Fibroblast of pulmonary artery (primary cell): ENCODE measurements at places on chromosomes 6 and 20.

- DNase-seq, result peak; percentile 37
These were observed 53.6 kb upstream of the SIRPA start for GRCh38 chr20:1841554-1842140.

DNA sequence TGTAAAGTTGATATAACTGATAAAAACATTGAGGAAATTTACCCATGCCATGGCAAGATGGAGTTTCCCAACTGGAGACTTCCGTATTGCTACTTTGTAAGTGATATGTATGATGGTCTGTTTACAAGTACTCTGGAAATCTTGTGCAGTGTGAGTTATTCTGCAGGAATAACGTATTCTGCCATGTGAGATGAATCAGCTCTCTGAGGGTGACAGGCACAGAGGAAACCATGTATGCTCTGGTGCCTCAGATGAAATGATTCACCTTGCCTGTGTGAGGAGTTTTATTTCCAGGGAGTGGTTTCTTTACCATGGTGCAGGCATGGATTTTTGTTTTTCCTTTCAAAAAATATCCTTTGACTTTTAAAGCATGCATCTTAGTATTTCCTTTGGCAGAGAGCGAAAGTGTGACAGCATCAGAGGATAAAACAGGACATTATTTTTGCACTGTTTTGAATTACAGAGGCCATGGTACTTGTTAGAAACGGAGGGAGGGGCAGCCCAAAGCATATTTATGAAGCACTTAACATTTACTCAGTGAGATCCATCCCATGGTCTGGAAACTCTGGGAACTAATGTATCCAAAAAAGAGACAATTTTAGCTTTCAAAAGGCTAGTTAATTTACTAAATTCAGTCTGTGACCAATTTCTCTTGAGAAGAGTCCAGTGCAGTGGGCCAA lies 36.0 kb upstream of the MTRF1L start:
- DNase-seq, result peak; percentile 31

DNA sequence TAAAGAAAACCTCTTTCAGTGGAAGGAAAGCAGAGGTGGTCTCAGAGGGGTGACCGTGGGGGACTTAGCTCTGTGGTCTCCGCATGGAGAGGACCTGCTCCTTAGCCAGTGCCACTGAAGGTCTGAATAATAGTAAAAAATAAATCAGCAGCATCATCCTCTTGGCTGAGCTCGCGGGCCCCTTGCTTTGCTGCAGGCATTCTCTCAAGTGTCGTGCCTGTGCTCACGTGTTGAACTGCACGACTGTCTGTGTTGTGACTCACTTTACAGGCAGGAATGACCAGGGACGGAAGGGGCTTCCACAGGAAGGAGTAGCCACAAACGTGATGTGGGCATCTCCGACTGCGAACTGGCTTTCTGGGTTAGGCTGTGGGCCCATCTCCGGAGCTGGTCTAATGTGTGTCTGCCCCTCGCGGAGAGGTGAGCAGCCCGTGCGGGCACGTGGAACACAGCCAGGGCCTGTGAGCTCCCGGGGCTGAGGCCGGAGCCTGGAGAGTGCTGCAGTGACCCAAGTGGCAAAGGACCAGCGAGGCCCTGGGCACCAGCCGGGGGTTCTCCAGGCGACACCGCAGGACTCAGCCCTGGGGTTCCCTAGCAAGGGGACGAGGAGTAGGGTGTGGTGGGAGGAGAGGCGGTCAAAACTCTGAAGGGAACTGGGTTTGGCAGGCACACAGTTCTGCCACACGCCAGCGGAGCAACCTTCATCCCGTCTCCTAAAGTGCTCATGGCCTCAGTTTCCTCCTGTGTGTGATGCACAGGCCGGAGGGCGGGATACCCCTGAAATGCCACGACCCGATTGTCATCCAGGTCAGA lies 89.2 kb downstream of the RAMACL start:
- no peak for DNase-seq

DNA sequence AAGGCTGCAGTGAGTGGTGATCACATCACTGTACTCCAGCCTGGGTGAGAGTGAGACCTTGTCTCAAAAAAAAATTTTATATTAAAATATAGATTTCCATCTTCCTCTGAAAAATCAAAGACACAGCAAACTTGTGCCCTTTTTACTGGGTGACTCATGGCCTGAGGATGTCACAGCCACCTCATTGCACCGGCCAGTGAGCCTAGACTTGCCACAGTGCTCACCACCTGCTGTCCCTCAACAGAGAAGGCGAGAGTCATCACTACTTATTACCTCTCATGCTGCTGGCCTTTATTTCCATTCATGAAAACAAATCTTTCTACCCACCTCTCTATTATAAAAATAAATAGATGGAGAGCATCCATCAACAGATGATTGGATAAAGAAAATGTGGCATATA lies 295.8 kb downstream of the PREX1 start:
- no peak for DNase-seq

DNA sequence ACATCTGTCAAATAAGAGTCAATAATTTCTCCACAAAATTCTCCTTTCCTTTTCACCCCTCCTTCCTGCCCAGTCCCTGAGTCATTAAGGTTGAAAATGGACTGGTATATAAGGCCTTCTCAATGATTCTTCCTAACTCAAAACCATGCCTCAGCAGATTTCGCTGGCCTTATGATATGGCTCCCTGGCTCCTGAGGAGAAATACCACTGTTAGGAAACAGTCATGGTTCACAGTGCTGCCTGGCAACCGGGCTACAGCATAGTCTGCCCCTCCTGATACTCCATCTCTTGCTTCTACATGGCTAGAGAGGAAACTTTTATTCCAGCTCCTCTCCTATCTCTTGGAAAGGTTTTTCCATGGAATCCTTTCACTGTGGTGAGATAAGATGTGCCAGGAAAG lies 4.7 kb downstream of the UBE2J1 start:
- peak; percentile 42 for DNase-seq

DNA sequence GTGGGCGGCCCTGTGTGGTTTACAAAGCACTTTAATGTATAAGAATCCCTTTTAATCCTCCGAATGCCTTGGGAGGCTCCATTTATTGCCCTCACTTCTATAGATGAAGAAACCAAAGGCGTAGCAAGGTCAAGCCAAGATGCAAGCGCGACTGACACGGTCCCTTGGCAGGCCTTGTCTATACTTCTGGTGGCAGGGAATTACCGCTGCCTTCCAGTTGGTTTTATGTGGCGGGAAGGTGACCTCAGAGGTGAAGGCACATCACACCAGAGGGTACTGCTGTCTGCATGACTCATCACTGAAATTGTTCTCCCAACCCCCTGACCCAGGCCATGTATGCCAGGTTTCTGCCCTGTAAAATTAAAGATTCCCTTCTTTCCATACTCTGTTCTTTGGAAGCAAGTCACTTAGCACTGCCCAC lies 36.1 kb upstream of the NAA20 start:
- DNase-seq, result no peak

GRCh38 chr6:140070846-140071473 lies 696.5 kb upstream of the CITED2 start:
- DNase-seq, result peak; percentile 94
